Retinal pigment epithelial cell (primary cell): ENCODE measurements at places on chromosomes 2 and 18.

- no peak for DNase-seq
Observed at GRCh38 chr18:67428805-67429204, 87.7 kb downstream of the DSEL start.

DNA sequence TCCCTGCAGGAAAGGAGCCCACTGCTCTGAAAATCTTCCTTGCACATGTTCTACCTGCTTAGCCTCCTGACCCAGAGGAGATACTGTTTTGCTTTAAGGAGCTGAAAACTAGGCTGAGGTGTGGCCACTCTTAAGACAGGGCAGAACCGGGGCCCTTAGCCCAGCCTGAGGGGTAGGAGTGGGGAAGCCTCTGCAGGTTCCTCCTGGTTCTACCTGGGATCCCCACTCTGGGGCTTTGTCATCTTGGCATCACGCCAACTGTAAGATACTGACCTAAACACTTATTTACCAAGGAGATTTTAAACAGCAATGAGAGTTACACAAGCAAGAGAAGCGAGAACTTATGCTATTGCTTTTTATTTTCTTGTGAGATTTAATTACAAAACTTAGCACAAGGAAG is 86.9 kb downstream of the KCTD1 start:
- no peak for DNase-seq

- DNase-seq = no peak
Observed at GRCh38 chr2:180352620-180353019, 345.5 kb upstream of the CWC22 start.

GRCh38 chr18:3912705-3913104 is 462.7 kb downstream of the TGIF1 start:
- no peak for DNase-seq

- no peak for DNase-seq
Observed at GRCh38 chr2:85438201-85439024, 19.9 kb downstream of the SH2D6 start.

DNA sequence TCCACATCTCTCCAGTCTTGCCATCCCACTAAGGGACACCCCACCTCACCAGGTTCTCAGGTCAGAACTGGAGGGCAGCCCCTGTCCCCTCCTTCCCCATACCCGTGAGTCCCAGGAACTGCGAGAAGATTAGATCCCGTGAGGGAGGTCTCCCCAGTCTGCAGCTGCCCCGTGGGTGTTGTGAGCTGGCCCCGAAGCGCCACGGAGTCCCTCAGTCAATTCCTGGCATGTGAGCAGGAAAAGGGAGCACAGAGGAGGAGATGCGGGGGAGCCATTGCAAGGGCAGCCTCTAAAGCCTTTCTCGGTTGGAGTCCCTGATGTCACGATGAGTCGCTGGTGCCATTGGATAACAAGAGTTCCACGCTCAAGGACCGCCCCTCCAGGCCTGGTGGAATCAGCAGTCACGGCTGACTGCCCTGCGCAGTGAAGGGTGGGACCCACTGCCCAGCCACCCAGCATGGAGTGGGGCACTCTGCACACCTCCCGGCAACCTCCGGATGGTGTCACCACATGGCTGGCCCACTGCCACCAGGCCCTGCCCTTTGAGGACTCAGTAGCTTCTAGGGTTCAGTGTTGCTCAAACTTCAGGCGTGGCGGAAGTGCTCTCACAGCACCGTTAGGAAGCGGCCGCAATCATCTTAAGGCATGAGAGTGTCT is 434.9 kb upstream of the MYT1L start:
- DNase-seq = no peak

GRCh38 chr2:108911807-108912628 is 77.0 kb downstream of the EDAR start:
- DNase-seq = no peak

GRCh38 chr18:24975496-24976372 is 376.2 kb downstream of the ZNF521 start:
- DNase-seq = no peak

DNA sequence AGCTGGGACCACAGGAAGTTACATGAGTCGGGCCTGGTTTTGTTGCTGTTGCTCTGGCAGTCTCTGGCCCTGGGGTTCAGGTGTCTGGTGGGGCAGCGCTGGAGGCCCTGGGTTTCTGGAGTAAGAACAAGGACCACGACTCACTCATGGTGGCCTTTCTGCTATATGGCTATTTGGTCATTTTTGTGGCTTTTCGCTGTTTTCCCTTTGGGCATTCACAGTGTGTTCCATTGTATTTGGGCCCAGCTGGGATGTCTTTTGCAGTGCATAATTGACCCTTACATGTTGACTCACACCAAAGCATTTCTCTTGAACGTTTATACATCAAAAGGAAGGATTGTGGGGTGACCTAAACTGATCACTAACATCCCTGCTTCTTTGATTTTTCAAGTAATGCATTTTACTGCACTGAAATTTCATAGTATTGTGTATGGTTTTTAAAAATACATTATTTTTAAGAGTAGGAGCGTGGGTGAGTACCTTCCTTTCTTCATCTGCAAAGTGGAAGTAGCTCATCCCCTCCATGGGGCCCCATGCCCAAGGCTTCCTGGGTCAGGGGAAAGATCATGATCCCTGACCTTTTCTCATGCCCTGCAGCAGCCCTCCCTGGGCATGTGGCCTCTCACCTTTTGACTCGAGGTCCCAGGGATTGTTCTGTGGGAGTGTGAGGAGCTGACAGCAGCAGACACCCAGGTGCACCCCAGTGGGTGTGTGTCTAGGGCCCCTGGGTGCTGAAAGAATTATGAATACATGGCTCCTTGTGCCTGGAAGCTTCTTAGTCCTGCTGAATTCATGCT is 225.5 kb downstream of the AGAP1 start:
- no peak for DNase-seq

DNA sequence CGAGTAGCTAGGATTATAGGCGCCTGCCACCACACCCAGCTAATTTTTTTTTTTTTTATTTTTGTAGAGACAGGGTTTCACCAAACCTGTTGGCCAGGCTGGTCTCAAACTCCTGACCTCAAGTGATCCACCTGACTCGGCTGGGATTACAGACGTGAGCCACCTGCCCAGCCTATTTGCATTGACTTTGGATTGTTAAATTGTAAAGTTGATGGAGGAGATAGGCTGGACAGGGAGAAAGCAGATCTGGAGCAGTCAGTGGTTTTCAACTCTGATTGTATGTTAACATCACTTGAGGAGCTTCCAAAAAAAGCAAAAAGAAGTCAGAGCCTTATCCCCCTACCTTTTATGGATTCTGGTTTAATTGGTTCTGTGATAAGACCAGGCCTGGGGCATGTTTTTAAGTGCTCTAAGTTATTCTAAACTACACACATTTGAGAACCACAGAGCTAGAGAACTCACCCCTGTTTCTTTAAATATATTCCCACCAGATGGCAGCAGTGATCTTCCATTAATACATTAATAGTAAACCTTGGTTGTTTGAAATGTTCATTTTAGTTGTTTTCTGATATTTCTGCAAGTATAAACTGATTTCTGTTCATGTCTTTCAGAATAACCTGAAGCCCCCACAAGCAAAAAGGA is 7.5 kb downstream of the C2orf49 start:
- no peak for DNase-seq

GRCh38 chr2:213034585-213034984 is 116.8 kb downstream of the IKZF2 start:
- no peak for DNase-seq

- DNase-seq = no peak
Observed at GRCh38 chr18:61892683-61893308, at the start of gene RNF152. TSS of gene RNF152 (minus strand) at chr18:61893007. CDS start at chr18:61816463, 76,544 bp downstream.

DNA sequence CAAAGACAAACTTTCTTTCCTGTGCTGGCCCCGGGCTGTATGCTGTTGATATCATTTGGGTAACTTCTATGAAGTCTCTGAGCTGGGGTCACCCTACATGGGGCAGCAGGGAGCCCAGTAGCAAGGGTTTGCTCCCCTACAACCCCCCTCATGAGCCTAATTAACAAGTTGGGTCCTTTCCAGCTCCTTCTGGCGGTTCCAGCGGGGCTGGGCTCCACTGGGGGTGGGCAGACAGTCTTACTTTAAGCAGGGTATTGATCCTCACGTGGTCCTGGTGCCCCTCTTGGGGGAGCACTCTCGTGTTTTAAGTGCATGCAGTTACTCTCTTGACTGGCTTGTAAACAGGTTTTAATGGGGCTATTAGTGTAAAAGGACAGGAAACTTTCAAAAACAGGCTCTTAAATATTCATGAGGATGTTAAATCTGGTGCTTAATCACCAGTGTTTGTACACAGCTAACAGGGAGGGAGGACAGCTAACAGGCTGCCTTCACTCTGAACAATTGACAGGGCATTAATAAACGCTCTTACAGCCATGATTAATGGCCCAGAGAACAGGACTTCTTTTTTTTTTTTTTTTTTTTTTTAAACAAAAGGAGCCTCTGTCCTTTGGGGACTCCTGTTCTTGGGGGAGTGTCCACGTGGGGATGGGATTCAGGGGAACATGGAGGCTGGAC is 36.6 kb upstream of the SKOR2 start:
- no peak for DNase-seq

GRCh38 chr2:56889738-56890137 is 705.9 kb downstream of the CCDC85A start:
- DNase-seq = no peak

- no peak for DNase-seq
Observed at GRCh38 chr2:217086038-217086522, 226.2 kb upstream of the TNP1 start.

DNA sequence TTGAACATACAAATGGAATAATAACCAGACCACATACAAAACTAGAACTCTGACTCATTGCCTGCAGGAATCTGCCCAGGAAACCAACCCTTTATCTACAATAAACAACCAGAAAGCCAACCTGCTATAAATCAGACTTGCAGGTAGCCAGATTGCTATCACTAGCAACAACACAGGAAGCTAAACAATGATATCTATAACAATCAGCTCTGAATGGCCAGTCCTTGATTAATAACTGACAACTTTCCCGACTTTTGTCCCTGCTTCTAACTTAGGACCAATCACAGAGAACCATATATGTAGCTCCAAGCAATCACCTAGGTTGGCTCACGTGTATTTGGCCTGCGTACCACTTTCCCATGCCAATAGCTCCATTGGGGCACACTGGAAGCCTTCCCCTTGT is 470.8 kb downstream of the RIT2 start:
- DNase-seq = no peak

- no peak for DNase-seq
Observed at GRCh38 chr18:37962316-37962966, 396.8 kb upstream of the CELF4 start.

GRCh38 chr18:62751341-62751821 is 36.0 kb downstream of the PHLPP1 start:
- no peak for DNase-seq

GRCh38 chr2:236754271-236754944 is 184.8 kb downstream of the ACKR3 start:
- DNase-seq = no peak

GRCh38 chr18:7370802-7371201 is 139.9 kb downstream of the LRRC30 start:
- DNase-seq = no peak

GRCh38 chr2:62423235-62423634 is 82.8 kb downstream of the TMEM17 start:
- DNase-seq = no peak

DNA sequence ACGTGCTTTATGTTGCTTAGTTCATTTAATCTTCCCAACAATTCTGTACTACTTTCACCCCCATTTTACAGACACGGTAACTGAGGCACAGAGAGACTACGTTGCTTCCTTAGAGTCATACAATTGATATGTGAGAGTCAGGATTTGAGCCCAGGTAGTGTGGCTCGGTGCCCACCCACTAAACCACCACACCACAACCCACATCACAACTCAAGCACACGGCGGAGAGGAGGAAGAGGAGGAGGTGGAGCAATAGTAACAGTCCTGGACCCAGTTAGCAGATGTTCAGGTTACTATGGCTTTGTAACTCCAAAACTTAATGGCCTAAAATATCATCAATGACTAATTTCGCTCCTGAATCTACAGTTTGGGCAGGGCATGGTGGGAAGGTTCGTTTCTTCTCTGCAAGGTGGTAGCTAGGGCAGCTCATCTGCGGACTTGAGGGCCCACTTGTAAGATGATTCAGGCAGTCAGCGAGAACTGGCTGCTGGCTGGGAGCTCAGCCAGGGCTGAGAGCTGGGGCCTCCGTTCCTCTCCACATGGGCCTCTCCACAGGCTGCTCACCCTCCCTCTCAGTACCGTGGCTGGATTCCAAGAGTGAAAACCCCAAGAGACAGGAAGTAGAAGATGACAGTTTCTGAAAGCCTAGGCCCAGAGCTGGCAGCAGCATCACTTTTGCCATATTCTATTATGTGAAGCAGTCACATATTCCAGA is 167.1 kb downstream of the ZFP36L2 start:
- DNase-seq = peak; percentile 78

GRCh38 chr2:105325389-105325963 is 4.1 kb downstream of the TGFBRAP1 start:
- no peak for DNase-seq

DNA sequence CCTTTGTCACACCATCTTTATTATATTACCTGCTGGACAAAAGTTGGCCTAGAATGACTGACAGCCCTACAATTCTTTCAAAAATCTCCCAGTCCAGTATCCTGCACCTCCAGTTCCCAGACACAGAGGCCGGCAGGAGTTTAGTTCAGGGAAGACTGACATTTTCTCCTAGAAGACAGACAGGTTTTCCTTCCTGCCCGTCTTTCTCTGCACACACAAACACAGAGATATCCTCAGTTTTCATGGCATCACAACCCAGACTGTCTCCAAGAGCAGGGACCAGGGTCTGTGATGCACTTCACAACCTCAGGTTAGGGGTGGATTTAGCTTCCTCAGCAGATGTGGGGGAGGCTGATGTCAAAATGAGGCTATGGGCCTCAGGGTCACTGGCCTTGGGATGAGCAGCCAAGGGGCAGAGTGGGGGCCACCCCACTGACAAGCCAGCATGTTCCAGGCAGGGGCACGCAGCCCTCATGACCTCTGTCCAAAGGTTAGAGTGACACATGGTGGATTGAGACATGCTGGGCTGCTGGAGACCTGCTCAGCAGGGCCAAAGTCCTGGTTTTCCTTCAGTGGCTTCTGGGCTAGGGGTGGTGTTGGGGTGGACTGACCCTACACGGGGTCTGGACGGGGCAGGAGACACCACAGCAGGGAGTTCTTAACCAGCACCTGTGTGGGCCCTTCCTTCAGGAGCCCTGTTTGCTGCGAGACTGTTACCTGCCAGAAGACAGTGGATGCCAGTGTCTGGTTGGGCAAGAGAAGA is 70.5 kb downstream of the SFXN5 start:
- no peak for DNase-seq

DNA sequence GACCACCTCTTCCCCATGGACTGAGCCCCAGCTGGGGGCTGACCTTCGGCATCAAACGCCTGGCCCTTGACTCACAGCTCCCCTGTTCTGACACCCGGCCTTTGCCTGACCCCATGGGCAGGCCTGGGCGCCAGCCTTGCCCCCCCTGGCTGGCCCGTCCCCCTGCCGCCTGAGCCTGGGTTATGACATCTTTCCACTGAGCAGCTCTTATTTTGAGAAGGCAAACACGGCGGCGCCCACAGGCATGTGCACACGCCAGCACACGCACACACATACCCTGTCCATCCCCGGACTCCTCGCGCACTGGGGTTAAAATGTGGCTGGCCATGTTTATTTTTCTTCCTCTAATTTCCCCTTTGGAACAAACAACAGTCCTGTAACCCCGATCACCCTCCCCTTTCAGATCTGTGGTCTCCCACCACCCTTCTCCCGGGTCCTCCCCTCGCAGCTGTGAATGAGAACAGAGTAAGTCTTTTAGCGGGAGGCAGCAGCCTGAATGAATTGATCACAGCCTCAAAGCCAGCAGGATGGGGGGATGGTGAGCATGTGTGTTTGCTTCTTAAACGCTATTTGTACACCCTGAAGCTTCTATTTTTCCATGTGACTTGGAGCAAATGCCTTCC is 11.8 kb upstream of the ATOH8 start:
- DNase-seq = peak; percentile 61

- DNase-seq = no peak
Observed at GRCh38 chr2:226127682-226128081, 671.9 kb downstream of the IRS1 start.
